ENCODE measurements at places on chromosomes 3 and 15. TPM values are rescaled to one million over a fixed set of nuclear protein-coding genes. Genes with fewer than 3 reads are reported as not detected.
A peak's percentile ranks its signal among the peaks of the same experiment; 100 is the strongest.

GRCh38 chr15:79442911-79443310, 10.8 kb downstream of the MINAR1 start:
- peaks cover 9% of the 10 kb centered on the region for H3K4me1 ChIP-seq
- H3K27me3 ChIP-seq, result no peaks in the 10 kb centered on the region
- no peak overlapping the region for H3K4me3 ChIP-seq
- H3K36me3 ChIP-seq, result no peaks in the 10 kb centered on the region

DNA sequence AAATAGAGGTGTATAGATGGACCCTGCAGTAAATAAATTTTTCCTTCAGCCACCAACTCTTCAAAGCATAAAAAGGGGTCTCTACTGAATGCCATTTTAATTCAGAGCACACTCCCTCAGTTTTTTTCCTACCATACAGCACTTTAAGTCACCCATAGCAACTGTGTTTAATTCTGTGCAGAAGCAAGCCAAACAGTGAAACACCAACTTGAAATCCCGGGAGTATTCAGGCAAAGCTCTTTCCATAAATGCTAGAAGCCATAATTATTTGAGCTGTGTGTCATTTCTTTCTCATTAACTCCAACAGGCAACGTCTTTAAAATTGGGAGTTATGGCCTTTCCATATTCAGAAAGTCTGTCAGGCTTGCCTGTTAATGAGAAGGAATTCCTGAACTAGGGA, 562.1 kb downstream of the GRM7 start:
- no peaks in the 10 kb centered on the region for H3K36me3 ChIP-seq
- no peak overlapping the region for H3K4me3 ChIP-seq
- no peak overlapping the region for H3K27ac ChIP-seq
- H3K4me1 ChIP-seq, result no peaks in the 10 kb centered on the region
- no peaks in the 10 kb centered on the region for H3K27me3 ChIP-seq

- H3K4me1 ChIP-seq, result no peaks in the 10 kb centered on the region
- DNase-seq, result peak; percentile 83
- no peaks in the 10 kb centered on the region for H3K27me3 ChIP-seq
- peak within 1 kb of the TSS; percentile 72 for H3K27ac ChIP-seq
Measured at GRCh38 chr3:152834776-152835600, at the start of gene P2RY1. P2RY1 (plus strand) TSS chr3:152835131; CDS start chr3:152835783, 652 bp downstream.

DNA sequence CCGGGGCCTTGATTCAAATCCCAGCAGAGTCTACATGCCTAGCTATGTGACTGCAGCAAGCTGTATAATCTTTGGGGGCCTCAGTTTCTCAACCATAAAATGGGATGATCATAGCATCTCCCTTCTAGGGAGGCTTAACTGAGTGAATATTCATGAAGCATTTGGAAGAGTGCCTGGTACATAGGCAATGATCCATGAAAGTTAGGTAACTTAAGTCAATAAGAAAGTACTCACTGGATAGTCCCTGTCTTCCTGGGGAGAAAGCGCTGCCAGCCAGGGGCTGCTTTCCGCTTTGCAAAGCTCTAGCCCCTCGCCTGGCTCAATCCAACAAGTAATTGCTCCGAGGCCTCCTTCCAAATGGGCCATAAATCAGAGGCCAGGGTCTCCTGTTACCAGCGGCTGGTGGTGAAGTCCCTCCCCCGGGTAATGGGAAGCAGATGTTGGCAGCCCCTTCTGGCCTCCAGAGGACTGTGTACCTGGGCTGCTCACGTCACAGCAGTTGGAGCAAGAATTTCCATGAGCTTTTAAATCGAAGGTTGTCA, 521.9 kb upstream of the PROK2 start:
- no peak overlapping the region for H3K4me3 ChIP-seq
- no peaks in the 10 kb centered on the region for H3K4me1 ChIP-seq
- H3K36me3 ChIP-seq, result no peaks in the 10 kb centered on the region
- DNase-seq, result no peak
- no peaks in the 10 kb centered on the region for H3K27me3 ChIP-seq

GRCh38 chr3:135165260-135165659, 370.2 kb downstream of the EPHB1 start:
- H3K36me3 ChIP-seq, result no peaks in the 10 kb centered on the region
- no peak overlapping the region for H3K4me3 ChIP-seq
- no peak for DNase-seq
- H3K27ac ChIP-seq, result no peak overlapping the region
- H3K27me3 ChIP-seq, result no peaks in the 10 kb centered on the region
- no peaks in the 10 kb centered on the region for H3K4me1 ChIP-seq

- H3K4me1 ChIP-seq, result peaks cover 10% of the 10 kb centered on the region
- DNase-seq, result no peak
- H3K27me3 ChIP-seq, result peaks cover 1% of the 10 kb centered on the region
- H3K4me3 ChIP-seq, result no peak overlapping the region
- H3K36me3 ChIP-seq, result no peaks in the 10 kb centered on the region
Measured at GRCh38 chr3:37864904-37865303, 3.2 kb downstream of the CTDSPL start.

DNA sequence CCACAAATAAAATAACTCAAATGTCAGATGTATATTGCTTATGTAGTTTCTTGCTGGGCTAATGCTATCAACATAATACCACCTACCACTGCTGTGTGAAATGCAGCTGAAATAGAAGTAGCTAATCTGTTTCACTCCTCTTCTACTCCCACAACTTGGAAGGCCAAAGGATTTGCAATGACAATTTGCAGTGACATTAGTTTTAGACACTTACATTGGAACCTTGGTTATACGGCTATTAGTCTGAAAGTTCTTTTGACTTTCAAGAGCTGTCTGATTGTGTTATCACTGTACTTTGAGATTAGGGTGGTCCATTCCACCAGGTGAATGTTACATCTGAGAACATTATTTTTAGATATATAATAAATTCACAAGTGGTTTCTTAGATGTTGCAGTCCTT, 33.5 kb downstream of the COPS2 start:
- DNase-seq, result no peak
- no peaks in the 10 kb centered on the region for H3K36me3 ChIP-seq
- H3K4me1 ChIP-seq, result no peaks in the 10 kb centered on the region
- no peak overlapping the region for H3K4me3 ChIP-seq

GRCh38 chr3:147760941-147761340, 351.8 kb downstream of the ZIC1 start:
- no peak for DNase-seq
- no peaks in the 10 kb centered on the region for H3K36me3 ChIP-seq
- peaks cover 26% of the 10 kb centered on the region for H3K4me1 ChIP-seq
- H3K27ac ChIP-seq, result peak overlapping the region; percentile 33
- H3K27me3 ChIP-seq, result no peaks in the 10 kb centered on the region

DNA sequence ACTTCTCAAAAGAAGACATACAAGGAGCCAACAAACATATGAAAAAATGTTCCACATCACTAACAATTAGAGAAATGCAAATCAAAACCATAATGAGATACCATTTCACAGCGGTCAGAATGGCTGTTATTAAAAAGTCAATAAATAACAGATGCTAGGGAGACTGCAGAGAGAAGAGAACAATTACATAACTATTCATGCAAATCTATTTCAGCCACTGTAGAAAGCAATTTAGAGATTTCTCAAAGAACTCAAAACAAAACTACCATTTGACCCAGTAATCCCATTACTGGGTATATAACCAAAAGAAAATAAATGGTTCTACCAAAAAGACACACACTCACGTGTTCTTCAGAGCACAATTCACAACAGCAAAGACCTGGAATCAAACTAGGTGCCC, 116.3 kb downstream of the VPS13C start:
- no peak overlapping the region for H3K27ac ChIP-seq
- H3K27me3 ChIP-seq, result no peaks in the 10 kb centered on the region
- no peaks in the 10 kb centered on the region for H3K4me1 ChIP-seq
- H3K4me3 ChIP-seq, result no peak overlapping the region

GRCh38 chr15:94749811-94750617, 518.7 kb downstream of the MCTP2 start:
- no peak overlapping the region for H3K27ac ChIP-seq
- no peaks in the 10 kb centered on the region for H3K27me3 ChIP-seq
- no peaks in the 10 kb centered on the region for H3K36me3 ChIP-seq
- no peak overlapping the region for H3K4me3 ChIP-seq
- no peaks in the 10 kb centered on the region for H3K4me1 ChIP-seq

DNA sequence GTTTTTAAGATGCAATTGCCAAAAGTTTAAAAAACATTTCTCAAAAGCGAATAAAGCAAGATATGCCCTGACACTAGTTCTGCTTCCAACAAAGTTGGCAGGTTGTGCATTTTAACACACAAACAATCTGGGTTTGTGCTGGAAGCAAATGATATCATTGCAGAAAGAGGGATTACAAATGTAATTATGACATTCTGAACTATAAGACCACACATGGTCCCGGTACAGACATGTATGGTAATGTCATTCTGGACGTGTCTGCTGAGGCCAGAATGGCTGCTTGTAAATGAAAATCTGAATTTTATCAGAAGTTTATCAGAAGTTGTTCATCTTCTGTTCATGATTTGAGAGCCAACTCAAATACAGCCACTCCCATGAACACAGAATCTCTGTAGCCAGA, 10.7 kb downstream of the TMC3 start:
- H3K4me1 ChIP-seq, result no peaks in the 10 kb centered on the region
- no peak overlapping the region for H3K4me3 ChIP-seq
- H3K36me3 ChIP-seq, result no peaks in the 10 kb centered on the region
- DNase-seq, result no peak

GRCh38 chr3:170367797-170368196, 10.3 kb downstream of the SKIL start:
- H3K27me3 ChIP-seq, result no peaks in the 10 kb centered on the region
- no peak for DNase-seq
- peaks cover 3% of the 10 kb centered on the region for H3K36me3 ChIP-seq
- H3K27ac ChIP-seq, result no peak overlapping the region
- no peak overlapping the region for H3K4me3 ChIP-seq

GRCh38 chr3:65015711-65016110, 327.9 kb upstream of the ADAMTS9 start:
- no peaks in the 10 kb centered on the region for H3K27me3 ChIP-seq
- H3K27ac ChIP-seq, result no peak overlapping the region
- no peak overlapping the region for H3K4me3 ChIP-seq
- H3K4me1 ChIP-seq, result no peaks in the 10 kb centered on the region

- no peak overlapping the region for H3K4me3 ChIP-seq
- H3K4me1 ChIP-seq, result no peaks in the 10 kb centered on the region
- no peaks in the 10 kb centered on the region for H3K36me3 ChIP-seq
- H3K27ac ChIP-seq, result no peak overlapping the region
- DNase-seq, result no peak
- H3K27me3 ChIP-seq, result no peaks in the 10 kb centered on the region
Measured at GRCh38 chr3:190306026-190306425, 16.2 kb downstream of the CLDN1 start.

GRCh38 chr3:184409946-184410500, 30.2 kb downstream of the CHRD start:
- H3K27me3 ChIP-seq, result no peaks in the 10 kb centered on the region
- no peak overlapping the region for H3K4me3 ChIP-seq
- no peak for DNase-seq
- H3K36me3 ChIP-seq, result no peaks in the 10 kb centered on the region

- H3K4me3 ChIP-seq, result no peak overlapping the region
- peaks cover 28% of the 10 kb centered on the region for H3K4me1 ChIP-seq
- no peaks in the 10 kb centered on the region for H3K27me3 ChIP-seq
- DNase-seq, result no peak
Measured at GRCh38 chr3:12750223-12750622, 8.8 kb downstream of the TMEM40 start.

SLC6A1 gene
- 0.86 TPM for total RNA-seq

RAB5A gene
- 59.5 TPM for total RNA-seq

PPP2R3A gene
- total RNA-seq, result 45.5 TPM

GPX1 gene
- 108 TPM for total RNA-seq

TF gene
- 6.6 TPM for total RNA-seq

ACTRT3 gene
- total RNA-seq, result 0.75 TPM

ATP13A5 gene
- total RNA-seq, result not detected

CELSR3 gene
- total RNA-seq, result 0.19 TPM

POPDC2 gene
- 162 TPM for total RNA-seq

DPPA4 gene
- not detected for total RNA-seq

STIMATE gene
- 12.4 TPM for total RNA-seq

SMCO1 gene
- total RNA-seq, result 10.3 TPM

NPAP1 gene
- total RNA-seq, result not detected

All from psoas muscle (tissue), 8 donors.